ENCODE measurements at places on chromosomes 16 and 17.

DNA sequence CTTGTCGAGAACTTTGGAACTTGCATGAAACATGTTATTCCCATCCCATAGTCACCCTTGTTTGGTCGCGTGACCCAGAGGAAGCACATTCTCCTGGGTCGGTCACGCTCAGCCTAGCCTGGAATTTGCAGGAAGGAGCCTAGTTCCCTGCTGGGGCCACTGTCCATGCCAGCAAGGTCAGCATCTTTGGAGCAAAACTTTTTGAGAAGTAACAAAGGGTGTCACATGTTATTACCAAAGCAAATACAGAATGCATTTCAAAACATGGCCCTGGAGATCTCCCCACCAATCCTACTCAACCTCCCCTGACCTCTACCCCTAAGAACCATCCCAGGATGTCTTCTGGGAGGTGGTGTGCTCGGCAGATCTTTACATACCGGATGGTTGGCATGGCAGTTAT, 26.2 kb upstream of the IRF8 start:
- DNase-seq, result no peak

GRCh38 chr17:27544350-27545131, 86.4 kb upstream of the LGALS9 start:
- no peak for DNase-seq

DNA sequence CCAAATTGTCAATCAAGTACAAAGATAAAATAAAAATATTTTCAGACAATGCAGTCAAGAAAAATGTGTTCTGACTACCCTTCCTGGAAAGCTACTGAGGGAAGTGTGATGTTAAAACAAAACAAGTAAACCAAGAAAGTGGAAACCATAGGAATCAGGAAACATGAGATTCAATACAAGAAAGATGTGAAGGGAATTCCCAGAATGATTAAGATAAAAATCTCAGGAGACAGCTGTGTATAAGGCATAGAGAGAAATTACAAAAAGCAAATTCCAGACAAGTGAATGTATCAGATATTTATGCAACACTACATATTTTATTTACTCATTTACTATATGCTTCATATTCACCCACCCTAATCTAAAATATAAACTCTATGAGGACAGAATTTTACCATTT, 32.2 kb downstream of the TRIM37 start:
- DNase-seq, result no peak

GRCh38 chr16:27129401-27129800, 62.7 kb downstream of the C16orf82 start:
- no peak for DNase-seq

DNA sequence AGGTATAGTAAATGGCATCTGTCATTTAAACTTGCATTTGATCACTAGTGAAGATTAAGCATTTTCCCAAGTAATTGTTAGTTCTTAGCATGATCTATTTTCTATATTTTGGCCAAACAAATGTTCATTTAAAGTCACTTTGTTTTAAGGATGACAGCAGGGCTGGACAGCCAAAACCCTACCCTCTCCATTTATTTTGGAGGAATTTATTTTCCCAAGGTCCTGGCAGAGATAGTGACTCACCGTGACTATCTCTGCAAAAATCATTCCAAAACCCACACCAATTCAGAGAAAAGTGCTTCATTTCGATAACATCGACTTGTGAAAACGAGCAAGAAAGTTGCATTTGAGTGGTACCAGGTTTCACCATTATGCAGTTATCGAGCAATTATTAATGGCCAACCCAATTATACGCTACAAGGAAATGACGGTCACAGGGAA, 665 bp upstream of the AKAP1 start:
- peak; percentile 40 for DNase-seq

DNA sequence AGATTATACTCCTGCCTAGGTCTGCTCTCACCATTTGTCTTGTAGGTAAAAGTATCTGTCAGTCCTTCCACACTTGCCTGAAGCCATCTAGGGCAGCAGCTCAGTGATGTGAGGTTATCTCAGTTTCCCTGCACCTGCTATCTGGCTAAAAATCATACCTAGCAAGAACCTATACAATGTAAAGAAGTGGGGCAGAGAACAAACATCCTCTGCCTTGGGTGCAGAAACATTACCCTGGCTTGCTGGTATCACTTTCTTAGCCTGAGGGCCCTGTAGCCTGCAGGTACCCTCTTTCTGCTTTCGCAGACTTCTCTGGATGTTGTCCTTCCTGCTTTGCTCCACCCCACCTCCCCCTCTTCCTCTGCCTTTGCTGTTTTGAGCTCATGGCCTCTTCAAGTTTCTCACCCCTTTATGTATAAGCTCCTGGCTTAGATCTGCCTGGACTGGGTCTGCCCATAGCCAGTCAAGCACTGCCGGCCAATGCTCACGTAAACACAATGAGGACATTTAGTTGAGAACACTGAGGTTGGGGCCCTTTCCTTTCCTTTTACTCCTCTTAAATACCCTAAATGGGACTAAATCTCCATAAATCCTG, 8.7 kb upstream of the SDK2 start:
- DNase-seq, result no peak

- peak; percentile 91 for DNase-seq
Observed at GRCh38 chr17:35804658-35805192, 4.6 kb upstream of the TAF15 start.

- DNase-seq, result no peak
Observed at GRCh38 chr17:4165301-4166010, 22.5 kb downstream of the CYB5D2 start.

DNA sequence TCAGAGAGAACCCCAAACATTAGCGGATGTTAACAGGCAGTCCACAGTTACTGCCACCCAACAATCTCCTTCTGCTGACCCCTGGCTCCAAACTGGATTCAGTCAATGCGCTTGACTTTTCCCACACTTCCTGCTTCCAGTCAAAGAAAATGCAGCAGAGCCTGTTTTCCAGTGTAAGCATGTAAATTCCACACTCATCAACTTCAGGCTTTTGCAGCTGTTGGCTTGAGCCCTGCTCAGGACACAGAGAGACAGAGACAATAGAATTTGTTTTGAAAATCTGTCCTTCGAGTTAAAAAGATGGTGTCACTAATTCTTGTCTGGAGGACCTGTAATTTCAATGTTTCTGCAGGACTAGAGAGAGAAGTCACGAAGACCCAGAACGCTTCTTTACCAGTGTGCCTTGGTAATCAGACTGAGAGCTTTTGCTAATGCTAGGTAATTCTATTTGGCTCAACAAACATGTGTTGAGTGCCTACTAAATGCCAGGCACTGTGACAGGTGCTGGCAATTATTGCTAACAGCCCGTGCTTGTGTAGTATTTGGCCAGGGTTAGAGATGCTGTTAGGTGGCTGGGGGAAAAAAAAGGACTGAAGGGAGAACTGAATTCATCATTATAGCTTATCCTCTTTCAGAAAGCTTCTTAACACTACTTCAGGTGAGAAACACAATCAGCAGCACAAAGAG, 32.5 kb downstream of the HOXB1 start:
- DNase-seq, result no peak

DNA sequence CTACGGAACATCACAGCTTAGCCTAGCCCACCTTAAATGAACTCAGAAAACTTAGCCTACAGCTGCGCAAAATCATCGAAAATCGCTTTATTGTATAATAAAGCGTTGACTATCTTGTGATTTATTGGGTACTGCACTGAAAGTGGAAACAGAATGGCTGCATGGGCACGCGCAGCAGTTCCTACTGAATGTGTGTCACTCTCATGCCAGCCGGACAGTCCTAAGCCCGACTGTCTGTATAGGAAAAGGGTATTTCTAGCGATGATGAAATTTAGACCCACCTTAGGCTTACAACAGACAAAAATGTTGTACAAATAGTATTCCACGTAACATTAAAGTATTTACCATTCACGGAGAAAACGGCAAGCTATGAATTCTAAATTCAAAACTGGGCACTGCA, 9.3 kb downstream of the FBXO31 start:
- DNase-seq, result no peak

GRCh38 chr17:62014526-62014925, 50.6 kb downstream of the MED13 start:
- DNase-seq, result no peak

GRCh38 chr16:10660950-10661635, 33.6 kb downstream of the TEKT5 start:
- no peak for DNase-seq

- no peak for DNase-seq
Observed at GRCh38 chr17:63707151-63707550, 7.2 kb upstream of the LIMD2 start.

DNA sequence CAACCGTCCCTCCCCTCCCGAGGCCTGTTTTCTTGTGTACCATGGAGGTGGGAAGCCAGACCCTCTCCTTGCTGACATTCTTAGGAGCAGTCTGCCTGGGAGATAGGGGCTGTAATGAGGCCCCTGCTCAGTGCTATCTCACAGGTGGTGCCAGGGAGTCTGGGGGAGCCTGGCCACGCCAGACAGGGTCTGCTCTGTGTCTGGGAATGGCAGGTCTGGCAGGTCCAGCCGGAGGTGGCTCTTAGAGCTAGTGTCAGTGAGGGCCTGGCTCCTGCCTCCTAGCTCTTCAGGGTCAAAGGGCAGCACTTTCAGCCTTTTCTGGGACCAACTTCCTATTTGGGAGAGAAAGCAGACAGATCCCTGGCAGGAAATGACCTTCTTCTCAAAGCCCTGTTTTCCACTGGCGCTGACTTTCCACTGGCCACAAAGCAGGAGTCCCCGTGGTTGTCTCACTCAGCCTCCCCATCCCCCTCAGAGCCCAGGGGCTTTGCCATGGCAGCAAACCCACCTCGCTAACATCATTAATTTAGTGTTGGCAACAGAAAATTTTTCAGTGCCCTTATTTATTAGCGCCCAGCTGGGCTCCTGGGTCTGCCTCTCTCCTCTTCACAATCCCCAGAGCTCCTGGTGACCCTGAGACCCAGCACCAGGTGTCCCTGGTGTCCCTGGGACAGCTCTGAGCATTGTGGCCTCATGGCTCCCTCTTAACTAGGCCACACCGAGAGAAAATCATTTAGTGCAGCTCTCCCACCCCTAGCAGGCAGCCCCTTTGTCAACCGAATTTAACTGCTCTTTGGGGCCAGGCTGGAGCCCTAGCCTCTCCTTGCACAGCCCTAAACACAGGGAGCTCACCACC, 24.0 kb upstream of the DOK4 start:
- no peak for DNase-seq

DNA sequence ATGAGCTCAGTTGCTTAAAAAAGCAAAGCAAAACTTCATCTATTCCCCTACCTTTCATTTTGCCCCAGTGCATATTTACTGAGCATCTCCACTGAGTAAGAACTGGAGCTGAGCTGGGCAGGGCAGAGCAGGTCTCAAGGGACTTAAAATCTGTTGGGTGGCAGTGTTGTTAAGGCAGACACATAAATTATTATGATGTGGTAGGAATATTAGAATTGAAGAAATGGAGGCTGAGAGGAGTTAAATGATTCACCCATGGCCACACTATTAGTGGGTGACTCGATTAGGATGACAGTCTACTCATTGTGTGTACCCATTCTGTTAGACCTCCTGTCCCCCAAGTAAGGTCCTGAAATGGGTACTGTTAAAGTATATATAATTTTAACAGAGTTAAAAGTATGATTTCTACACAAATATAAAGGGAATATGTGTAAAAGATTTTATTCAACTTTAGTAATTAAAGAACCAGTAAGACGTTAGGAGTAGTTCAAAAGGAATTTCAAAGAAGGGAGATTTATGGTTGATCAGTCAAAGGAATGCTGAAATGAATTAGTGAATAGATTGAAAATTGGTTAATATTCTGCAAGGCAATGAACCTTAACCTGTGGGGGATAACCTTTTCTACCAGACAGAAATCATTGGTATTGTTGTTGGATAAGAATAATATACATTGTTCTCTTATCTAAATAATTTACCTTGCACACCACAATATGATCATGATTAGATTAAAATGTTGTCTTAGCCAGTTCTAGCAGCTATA, 17.5 kb downstream of the ITGB3 start:
- DNase-seq, result no peak

DNA sequence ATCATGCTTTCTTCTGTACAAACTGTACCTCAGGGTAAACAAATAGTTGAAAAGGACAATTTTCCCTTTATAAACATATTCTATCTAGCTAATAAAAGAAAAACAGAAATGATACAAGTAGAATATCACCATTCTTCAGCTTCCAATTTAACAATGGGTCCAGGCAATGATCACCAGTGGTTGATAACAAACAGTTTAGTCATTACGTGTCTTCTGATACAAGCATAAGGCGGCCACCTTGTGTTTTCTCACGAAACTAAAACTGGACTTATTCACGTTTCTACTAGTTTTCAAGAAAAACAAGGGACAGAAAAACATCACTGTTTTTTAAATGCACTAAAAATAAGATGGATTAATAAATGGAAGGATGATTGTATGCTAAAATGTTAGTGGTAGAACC, 58.3 kb downstream of the STH start:
- DNase-seq, result no peak

- DNase-seq, result no peak
Observed at GRCh38 chr16:89458967-89459366, 31.4 kb downstream of the ANKRD11 start.

DNA sequence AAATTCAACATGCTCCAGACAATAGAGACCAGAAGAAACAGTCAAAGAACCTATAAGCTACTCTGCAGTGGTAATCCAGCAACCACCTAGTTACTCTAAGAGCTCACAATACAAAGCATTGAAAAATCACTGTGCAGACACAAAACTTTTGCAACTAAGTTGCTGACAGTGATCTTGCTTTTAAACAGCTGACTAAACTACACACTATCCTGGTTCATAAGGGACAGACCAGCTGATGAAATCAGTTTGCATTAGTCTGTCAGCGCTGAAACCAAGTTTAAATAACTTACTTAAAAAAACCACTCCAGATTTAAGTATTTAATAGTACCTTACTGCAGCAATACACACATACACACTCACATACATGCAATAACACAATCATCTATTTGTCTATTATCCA, 4.6 kb downstream of the VEZF1 start:
- DNase-seq, result no peak

GRCh38 chr16:11650641-11651591, 17.3 kb upstream of the SNN start:
- DNase-seq, result no peak

- DNase-seq, result no peak
Observed at GRCh38 chr17:50221864-50222545, 20.6 kb upstream of the COL1A1 start.

- no peak for DNase-seq
Observed at GRCh38 chr17:58270476-58271215, 10.1 kb downstream of the MPO start.

DNA sequence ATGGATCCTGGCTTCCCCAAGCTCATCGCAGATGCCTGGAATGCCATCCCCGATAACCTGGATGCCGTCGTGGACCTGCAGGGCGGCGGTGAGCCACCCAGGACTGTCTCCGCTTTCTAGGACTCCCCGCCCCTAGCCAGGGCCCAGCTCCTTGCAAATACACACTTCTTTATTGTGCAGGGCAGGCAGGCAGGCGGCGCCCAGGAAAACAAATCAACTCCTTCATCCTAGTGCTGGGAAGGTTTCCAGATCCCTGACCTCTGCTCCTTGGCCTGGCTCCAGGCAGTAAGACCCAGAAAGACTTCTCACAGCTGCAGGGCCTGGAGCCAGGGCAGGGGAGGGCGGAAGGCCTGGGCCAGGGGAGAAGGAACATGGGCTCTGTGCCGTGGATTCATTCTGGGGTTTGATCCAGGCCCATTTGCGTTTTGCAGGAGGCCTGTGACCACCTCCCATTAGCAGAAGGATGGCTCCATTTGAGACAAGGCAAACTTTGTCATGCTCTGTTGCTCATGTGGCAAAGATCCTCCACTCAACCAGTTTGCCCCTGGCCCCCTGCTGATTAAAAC, 6.0 kb upstream of the LPCAT2 start:
- DNase-seq, result no peak
